Activated CD8-positive, alpha-beta T cell treated with anti-CD3 and anti-CD28 coated beads, Interleukin-2, amount 10 ng/mL, durations not matched to agents 7 days and 5 days (primary cell): ENCODE measurements at places on chromosomes 6 and 20.

DNA sequence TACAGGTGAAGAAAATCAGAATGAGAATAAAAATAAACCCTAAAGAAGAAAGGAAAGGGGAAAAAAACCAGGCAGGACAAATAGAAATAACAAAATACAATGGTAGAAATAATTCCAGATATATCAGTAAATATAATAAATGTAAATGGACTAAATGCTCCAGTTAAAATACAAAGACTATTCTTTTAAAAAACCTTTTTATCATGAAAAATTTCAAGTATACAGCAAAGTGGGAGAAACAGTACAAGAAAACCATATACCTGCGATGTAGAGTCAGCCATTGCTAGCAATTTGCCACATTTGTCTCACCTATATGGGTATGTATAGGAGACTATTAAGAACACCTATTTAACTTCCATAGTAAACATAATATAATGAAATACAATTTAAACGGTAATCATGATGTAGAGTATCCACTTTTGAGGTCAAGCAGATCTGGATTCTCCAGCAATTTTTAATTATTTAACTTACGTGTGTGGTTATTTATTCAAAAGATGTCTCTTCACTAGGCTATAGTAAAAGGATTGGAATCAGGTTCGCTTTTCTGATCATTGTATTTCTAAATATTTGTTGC lies 914 bp upstream of the VAPB start:
- no peak for DNase-seq

- DNase-seq: no peak
These were observed 22.0 kb upstream of the VSTM2L start for GRCh38 chr20:37880726-37881591.

DNA sequence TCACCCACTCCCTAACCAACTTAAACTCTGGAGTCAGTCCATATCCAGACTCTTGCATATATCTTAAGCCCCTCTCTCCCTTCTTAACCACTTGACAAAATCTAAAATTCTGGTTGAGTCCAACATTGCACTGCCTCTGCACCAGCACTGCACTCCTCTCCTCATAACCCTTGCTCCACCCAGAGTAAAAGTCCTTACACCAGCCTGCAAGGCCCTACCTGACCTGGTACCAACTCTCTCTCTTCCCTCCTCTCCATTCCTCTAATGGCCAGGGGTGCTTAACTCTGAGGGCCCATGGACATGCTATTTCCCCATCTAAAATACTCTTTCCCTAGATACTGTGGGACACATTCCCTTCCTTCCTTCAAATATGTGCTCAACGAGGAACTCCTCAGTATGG lies 21.0 kb downstream of the STX7 start:
- DNase-seq: no peak

DNA sequence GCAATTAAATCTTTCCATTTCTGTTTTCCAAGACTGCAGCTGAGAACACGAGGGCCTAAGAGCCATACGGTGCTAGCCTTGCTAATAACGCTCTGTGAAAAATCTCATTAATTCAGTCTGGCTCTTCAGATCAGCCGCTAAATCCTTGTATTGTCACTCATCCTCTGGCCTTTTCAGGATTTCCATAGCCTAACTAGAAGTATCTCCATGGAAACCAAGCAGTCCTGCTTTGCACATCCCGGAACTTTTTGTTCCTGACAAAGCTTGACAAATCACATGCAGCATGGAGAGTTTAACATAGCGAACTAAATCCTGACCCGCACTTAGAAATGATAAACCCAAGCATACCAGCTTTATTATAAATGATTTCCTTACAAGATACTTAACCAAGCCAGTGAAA lies 383.7 kb downstream of the CD83 start:
- no peak for DNase-seq
